ENCODE measurements at places on chromosomes 16 and 17.
A peak's percentile ranks its signal among the peaks of the same experiment; 100 is the strongest.

DNA sequence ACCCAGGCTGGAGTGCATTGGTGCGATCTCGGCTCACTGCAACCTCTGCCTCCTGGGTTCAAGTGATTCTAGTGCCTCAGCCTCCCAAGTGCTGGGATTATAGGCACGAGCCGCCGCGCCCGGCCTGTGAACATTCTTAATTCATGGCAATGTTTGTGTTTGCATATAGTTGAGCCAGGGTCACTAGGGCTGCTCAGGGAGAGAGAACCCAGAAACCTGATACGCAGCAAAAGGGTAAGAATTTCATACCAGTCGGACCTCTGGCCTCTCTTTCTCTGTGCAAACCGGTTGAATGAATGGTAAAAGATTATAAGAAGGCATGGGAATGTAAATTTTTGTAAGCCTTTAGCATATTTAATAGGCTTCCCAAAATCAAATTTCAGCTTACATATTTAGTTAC, 6.9 kb upstream of the TMEM98 start:
- no peak for DNase-seq

- no peak for DNase-seq
Observed at GRCh38 chr16:54505549-54506213, 219.1 kb upstream of the IRX3 start.

DNA sequence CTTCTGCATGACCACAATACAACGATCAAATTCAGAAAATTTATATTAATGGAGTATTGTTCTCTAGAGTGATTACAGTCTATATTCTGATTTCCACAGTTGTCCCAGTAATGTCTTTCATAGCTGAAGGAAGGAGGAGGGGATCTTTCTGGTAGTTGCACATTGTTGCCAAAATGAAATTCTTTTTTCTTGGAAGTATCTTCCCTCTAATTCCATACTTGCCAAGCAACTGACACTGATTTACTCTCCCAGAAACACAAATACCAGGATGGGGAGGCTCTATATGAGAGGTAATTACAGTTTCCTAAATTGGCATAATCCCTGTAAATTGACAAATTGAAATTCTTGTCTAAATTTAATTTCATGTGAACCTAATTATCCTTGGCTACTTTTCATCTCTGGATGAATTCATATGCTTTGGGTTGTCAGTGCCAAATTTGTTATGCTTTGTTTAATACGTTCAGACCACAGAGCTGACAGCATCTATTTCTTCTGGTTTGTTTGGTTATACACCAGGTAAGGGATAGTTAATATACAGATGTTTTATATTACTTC, 30.0 kb downstream of the NOL11 start:
- DNase-seq: no peak

GRCh38 chr17:42553866-42554249, 1.1 kb downstream of the HSD17B1 start:
- DNase-seq: no peak

DNA sequence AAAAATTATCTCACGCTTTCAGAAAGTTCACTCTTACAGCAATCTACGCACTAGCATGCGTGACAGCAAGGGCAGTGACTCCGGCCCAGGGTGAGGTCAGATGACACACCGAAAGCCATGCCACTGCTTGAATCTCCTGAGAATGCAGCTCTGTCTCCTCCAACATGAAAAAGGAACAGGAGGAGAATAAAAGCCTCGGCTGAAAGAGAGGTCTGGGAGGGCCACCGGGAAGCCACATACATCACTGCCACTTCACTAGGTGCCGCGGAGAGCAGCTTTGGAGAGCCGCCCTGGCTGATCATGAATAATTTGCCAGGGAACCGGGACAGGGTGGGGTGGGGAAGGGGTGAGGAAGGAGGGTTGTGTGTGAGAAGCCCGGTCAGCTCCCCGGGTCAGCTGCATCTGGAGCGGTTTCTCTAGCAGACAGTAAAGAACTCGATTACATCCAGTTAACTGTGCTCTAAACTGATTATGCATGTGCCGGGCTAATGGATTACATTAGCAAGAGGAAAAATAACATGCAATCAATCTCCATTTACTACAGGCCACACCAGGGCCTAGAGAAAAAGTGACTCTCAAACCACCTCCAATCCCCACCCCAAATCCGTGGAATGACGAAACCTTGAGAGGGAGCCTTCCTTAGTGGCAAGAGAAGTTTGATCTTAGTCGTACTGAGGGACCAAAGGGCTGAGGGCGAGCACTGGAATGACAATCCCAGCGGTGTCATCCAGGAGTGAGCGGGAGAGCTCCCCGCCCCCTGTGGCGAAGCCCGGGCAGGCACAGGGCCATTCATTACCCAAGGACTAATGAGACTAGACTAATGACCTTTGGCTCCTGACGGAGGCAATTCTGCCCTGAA, 100.3 kb downstream of the ZFHX3 start:
- DNase-seq: no peak

- peak; percentile 53 for DNase-seq
Observed at GRCh38 chr17:38663125-38663751, 11.5 kb downstream of the EPOP start.

GRCh38 chr16:48081656-48082055, 74.1 kb downstream of the ABCC12 start:
- DNase-seq: no peak

DNA sequence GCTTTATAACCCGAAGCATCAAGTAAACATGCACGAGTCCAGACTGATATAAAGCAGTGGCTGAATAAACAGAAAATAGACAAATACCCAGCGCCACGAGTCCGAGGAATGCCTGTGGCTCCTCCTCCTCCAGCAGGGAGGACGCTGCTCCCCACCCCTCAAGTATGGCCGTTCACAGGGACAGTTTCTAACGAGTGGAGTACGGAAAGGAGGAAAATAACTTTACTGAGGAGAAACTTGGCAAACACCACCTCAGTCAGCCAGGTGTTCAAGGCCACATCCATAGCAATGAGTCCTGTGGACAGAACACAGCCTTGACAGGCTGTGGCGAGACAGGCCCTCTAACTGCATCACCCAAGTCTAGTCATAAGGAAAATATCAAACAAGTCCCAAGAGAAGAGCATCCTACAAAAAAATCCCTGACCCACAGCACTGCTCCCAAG, 9.2 kb downstream of the ZDHHC7 start:
- no peak for DNase-seq

- no peak for DNase-seq
Observed at GRCh38 chr16:77133706-77134105, 57.3 kb upstream of the MON1B start.

DNA sequence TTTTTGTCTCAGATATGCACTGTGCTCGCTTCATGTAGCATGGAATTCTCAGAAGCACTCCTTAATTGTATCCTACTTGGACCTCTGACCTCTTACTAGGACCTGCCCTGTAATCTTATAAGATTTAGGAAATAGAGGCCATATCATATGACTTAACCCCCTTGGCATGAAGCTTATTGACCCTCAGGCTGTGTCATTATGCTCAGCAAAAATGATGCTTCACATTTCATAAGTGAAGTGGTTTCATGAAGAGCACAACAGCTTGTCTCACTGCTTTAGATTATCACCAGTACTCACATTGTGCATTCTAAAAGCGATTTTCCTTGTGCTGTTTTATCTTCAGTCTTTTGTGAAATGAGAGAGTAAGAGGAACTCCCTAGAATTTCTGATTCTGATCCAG, 6.4 kb downstream of the PHKB start:
- DNase-seq: no peak

- DNase-seq: no peak
Observed at GRCh38 chr16:82384949-82385348, 214.9 kb upstream of the MPHOSPH6 start.

GRCh38 chr17:60351012-60351695, 40.8 kb downstream of the USP32 start:
- no peak for DNase-seq

DNA sequence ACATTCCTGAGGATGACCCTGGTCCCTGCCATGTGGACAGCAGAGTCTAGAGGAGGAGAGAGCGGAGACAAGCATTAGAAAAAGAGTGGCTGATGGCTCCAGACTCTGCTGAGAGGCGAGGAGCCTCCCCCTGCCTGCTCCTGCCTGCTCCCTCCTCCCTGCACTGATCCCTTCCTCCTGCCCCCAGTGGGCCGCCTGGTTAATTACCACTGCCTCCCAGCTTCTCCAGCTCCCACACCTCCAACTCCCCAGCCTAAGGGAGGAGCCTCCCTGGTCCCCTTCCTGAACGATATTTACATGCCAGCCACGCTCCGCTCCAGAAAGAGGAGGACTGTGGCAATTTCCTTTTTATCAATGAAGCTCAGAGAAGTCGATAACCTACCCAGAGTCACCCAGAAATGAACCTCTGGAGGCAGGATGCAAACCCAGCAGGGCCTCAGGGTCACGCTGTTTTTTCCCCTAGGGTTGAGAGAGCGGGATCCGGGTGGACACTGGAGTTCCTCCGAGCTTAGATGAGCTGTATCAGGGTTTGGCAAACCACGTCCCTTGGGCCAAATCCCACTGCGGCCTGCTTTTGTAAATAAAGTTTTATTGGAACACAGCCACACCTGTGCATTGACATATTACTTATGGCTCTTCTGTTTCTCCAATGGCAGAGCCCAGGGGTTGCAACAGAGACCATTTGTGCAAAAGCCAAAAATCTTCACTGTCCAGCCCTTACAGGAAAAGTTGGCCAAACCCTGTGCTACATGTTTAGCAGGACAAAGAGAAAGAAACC, 27.1 kb upstream of the JPH3 start:
- no peak for DNase-seq

GRCh38 chr17:21418446-21419298, 42.5 kb downstream of the KCNJ12 start:
- DNase-seq: no peak

GRCh38 chr16:27729516-27730304, 179.8 kb downstream of the KATNIP start:
- DNase-seq: no peak

GRCh38 chr17:40542558-40543411, 22.5 kb downstream of the CCR7 start:
- DNase-seq: peak; percentile 43

GRCh38 chr16:19884611-19885450, at the start of gene GPRC5B:
Gene GPRC5B (minus strand): TSS chr16:19884848. CDS start chr16:19872845, 12,003 bp downstream.
- DNase-seq: peak; percentile 44

- no peak for DNase-seq
Observed at GRCh38 chr16:26762594-26762993, 304.1 kb upstream of the C16orf82 start.

- DNase-seq: no peak
Observed at GRCh38 chr16:19486750-19487325, 35.1 kb downstream of the GDE1 start.

- no peak for DNase-seq
Observed at GRCh38 chr16:23501291-23501690, 9.0 kb downstream of the GGA2 start.

GRCh38 chr17:44722254-44722653, 13.8 kb downstream of the DBF4B start:
- no peak for DNase-seq

GRCh38 chr17:57502811-57503241, 242.3 kb downstream of the CCDC182 start:
- DNase-seq: no peak

- DNase-seq: no peak
Observed at GRCh38 chr16:10987361-10988163, 43.2 kb downstream of the CLEC16A start.

DNA sequence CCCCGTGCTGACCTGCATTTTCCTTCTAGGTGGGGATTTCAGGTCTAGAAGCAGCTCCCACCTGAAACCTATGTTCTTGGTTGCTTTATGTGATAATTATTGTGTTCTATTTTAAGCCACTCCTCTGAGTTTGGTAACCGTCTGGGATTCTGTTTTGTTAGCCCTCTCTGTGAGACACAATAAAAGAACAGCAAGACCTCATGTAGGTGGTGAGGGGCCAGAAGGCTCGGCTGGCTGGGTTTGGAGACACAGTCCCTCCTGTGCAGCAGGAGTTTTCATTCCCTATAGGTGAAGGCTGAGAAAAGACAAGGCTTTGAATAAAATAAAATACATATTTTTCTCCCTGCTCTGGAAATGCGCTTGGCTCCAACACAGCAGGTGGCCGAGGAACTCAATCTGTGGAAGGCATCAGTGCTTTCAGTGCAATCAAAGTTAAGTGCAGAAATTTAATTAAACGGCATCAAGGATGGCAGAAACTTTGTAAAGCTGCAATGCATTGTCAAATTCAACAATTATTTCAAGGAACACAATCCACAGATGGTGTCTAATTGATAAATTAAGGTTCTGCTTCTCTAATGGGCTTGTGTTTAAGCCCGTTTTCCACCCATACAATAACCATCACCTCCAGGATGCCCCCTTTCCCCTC, 107.8 kb downstream of the MSI2 start:
- no peak for DNase-seq

- no peak for DNase-seq
Observed at GRCh38 chr17:52160136-52160567, 1.6 kb upstream of the CA10 start.

GRCh38 chr17:47698749-47699535, 5.0 kb downstream of the TBKBP1 start:
- peak; percentile 88 for DNase-seq

DNA sequence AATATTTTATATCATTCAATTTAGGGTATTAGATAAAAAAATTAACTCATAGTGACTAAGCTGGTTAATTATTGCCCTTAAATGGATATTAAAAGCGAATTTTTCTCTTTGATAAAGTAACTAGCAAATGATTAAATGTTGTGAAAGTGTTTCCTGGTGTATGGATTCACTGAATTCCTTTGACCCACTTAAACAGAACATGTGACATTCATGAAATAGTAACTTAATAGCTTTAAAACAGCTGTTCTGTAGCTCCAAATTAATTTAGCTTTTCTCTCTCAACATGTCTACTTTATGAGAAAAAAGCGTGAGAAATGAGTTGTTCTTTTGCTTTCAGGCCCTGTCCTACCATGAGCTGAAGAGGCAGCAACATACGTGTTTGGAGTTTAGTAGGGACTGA, 36.4 kb upstream of the APPBP2 start:
- no peak for DNase-seq

DNA sequence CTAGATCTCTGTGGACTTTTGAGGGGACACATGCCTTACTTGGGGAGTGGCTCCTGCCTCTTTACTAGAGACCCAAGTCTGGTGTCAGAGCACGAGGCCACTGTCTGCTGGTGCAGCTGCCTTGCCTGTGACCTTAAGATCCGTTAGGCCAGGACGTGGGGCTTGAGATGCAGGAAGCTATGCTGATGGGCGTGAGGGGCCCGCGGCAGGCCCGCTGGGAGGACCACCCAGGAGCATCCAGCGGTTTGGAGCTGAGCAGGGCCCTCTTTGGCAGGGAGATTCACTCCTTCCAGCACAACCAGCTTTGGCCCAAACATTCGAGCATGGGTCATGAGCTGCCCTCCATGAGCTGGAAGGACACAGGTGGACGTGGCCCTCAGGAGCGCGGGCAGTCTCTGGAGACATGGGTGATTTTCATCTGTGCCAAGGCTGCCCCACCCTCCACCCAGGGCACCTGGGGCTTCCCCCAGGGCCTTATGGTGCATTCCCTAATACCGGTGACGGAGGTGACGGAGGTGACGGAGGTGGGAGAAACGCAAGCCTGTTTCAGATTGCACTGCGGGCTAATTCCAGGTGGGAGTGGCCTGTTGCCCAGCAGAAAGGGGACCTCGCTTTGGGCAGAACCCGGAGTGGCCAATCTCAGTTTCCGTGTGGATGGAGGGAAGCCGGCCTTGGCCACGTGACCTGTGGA, 12.7 kb downstream of the LGALS3BP start:
- no peak for DNase-seq
